ENCODE measurements at places on chromosomes 16 and 17.

DNA sequence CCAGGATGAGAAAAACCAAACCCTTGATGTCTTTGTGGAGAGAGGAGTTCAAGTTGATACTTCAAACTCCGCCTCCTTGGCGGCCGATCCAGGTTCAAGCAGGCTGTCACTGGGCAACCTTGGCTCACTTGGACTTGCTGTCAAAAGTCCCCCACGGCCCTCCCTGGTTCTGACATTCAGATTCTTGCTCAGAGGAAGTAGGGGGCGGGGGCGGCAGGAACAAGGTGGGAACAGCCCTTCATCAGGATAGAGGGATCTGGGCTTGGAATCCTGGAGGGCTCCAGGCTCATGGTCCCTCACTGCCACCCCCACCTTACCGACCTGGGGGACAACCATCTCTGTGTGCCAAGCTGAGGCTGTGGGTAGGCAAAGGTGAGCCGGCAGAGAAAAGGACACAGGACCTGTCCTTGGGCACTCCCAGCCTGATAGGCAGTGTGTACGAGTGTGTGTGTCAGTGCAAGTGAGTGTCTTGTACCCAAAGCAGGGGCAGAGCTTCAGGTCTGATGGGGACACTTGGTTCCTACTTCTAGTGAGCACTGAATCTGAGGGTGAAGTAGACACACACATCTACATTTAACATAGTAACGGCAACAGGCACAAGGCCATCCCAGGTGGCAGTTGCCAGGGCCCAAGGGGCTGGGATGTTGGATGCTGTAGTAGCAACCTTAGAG, 6.6 kb upstream of the TSPOAP1 start:
- DNase-seq: peak; percentile 83

DNA sequence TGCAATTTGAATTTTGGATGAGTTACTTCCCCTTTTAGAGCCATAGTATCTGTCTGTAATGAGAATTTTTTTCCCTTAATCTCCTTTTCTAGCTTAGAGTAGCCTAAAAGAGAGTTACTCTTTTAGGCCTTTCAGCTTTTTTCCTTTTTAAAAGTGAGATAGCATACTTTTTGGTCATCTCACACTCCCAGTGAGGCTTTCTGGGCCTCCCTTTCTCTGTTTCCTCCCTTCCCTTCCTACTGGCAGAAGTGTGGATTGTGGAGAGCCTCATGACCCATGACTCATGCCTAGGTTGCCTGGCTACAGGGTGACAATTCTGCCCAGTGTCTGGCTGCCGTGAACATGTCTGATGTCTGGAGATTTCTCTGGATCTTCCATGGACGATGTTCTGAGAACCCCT, 15.2 kb downstream of the KRT23 start:
- peak; percentile 42 for DNase-seq

- DNase-seq: peak; percentile 20
Measured at GRCh38 chr16:79170555-79171246, 429.8 kb downstream of the MAF start.

DNA sequence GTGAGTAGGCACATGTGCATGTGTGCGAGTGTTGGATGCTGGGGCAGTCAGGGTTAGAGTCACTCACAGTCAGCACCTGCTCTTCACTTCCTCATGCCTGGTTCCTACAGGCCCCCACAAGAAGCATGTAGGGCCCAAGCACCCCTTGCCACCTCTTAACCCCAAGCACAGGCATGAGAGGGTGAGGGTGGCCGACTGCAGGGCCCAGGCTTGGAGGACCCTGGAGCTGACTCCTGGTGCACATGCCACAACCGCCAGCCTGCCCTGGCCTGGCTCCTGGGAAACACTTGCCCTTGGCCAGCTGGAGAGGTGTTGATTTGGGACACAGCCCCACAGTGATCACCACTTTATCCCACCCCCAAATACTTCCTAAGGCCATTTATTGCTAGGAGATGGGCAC, 16.9 kb upstream of the CDRT15L2 start:
- DNase-seq: no peak

DNA sequence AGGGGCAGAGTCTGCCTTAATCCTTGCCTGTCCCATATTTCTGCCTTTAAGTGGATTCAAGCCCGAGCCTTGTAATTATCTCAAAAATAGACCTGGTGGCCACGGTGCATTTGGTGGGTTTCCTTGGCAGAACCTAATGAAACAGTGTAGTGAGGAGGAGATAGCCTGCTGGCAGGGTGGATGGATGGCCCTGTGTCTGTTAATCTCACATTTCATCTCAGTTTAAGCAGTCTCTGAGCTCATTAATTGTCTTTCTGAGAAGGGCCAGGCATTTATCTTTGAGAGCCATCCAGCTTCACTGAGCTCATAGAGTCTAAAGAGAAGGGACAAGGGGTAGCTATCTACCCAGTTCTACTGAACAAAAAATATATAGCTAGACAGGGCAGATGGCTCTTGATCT, 364.0 kb upstream of the EEF2KMT start:
- no peak for DNase-seq

DNA sequence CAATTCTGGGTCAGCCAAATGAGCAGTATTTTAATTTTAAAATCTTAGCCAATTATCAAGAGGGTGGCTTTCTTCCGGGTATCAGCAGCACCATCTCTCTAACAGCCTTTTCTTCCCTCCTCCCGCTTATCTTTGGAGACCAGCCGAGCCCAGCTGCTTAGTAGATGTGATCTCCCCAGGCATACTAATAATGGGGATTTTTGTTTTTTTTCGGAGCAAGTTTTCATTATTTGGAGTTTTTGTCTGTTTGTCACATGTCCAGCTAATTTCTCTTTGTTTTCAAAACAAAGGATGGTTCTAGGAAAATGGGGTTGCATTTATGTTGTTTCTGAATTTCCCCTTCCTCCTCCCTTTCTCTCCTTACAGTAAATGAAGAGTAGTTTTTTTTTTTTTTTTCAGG, 170.5 kb upstream of the MPHOSPH6 start:
- DNase-seq: no peak

DNA sequence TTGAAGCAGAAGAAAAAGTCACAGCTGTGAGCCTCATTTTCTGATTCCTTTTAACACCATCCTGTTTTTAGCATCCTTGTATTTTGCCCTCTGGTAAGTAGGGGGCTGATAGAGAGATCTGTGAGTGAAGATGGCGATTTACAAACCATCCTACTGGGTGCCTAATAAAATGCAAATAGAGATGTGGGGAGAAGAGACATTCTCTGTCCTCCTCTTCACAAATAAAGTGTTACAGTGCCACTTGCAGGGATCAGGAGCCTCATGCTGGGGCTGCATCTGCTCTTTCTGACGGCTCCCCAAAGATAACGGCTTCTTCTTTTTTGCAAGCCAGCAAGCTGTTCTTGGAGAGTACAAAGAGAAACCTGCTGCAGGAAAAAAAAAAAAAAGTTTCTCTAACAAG, 418.6 kb downstream of the TOX3 start:
- DNase-seq: no peak

GRCh38 chr17:82179412-82179811, 33.2 kb downstream of the CCDC57 start:
- no peak for DNase-seq

DNA sequence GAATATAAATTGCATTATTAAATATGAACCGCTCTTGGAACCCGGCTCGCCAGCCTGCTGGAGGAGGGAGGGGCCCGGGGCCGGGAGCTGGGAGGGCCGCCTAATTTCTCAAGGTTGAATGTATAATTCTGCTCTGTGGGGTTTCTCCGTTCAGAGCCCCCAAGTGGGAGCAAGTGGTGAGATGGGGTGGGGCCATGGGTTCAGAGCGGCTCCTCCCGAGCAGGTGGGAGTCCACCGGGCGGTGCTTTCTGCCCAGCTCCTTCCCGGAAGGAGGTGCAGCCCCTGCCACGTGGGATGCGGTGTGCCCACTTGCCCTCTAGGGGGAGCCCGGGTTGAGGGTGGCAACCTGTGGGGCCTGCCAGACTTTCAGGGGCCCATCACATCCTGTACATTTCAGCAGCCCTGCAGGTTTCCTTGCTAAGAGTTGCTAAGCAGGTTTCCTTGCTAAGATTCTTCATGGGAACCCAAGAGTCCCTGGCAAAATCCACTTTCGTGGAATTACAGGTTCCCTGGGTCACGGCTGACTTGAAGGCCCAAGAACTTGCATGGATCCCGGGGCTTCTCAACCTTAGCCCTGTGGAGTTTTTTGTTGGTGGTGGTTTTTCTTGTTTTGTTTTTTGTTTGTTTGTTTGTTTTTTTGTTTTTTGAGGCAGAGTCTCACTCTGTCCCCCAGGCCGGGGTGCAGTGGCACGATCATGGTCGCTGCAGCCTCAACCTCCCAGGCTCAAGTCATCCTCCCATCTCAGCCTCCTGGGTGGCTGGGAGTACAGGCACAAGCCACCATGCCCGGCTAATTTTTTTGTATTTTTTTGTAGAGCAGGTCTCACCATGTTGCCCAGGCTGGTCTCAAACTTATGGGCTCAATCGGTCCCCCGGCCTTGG, 196.7 kb upstream of the GSE1 start:
- DNase-seq: peak; percentile 81

- no peak for DNase-seq
Measured at GRCh38 chr17:63151941-63152523, 186.0 kb downstream of the TANC2 start.

DNA sequence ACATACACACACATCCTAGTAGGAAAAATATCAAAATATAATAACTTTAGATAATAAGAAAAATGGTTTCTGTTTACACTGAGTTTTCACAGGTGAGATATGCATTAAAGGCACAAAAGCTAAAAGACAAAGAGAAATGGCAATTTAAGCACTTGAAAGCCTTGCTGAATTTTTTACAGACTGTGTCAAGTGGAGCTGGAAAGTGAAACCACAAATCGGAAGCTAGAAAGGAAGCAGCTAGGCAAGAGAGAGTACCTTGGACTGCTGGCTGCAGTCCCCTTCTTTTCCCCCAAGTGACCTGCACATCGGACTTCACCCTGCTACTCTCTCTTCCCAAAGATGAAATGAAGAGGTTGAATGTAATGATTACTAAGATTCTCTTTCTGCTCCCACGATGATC, 135.1 kb downstream of the CDH13 start:
- no peak for DNase-seq

GRCh38 chr17:2995886-2996809, 67.3 kb downstream of the OR1D5 start:
- no peak for DNase-seq

DNA sequence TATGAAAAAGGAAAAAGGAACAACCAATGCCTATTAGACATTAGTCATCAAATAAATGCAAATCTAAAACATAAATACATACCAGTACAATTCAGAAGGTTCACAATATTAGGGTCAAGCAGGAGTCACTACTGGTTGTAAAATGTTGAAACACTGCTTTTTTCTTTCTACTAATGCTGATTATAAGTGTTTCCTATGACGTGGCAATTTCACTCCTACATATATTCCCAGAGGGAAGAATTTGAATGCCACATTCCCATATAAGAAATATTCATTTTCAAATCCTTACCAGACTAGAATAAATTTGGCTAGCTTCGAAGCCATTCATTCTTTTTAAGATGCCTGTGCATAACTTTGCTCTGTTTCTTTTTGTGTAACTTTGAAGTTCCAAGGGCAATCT, 2.6 kb upstream of the KRTAP9-2 start:
- no peak for DNase-seq

DNA sequence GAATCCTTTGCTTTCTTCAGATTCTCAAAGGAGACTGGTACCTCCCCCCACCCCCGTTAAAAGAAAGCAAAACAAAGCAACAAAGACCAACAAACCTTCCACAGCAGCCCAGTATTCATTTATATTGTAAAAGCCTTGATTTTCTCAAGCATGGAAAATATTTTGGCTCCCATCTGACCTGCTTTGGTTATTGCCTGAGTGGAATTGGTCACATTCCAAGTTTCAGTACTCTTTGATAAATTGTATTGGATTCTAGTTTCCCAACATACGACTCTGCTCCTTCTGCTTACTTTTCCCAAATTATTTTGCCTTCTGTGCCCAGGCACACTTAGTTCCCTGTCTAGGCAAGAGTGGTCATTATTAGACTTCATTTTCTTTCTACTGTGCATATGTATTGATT, 1.3 kb downstream of the ABCC11 start:
- DNase-seq: no peak

GRCh38 chr16:84007965-84008364, 34.6 kb downstream of the SLC38A8 start:
- no peak for DNase-seq

GRCh38 chr16:50310308-50311133, 44.2 kb downstream of the ADCY7 start:
- DNase-seq: no peak

- DNase-seq: peak; percentile 94
Measured at GRCh38 chr16:68257251-68257905, 6.9 kb upstream of the SLC7A6 start.

GRCh38 chr17:2549392-2550211, 37.9 kb upstream of the METTL16 start:
- DNase-seq: no peak

- peak; percentile 47 for DNase-seq
Measured at GRCh38 chr17:50708050-50709000, 611 bp upstream of the ANKRD40 start.

- no peak for DNase-seq
Measured at GRCh38 chr17:5410594-5411272, 8.7 kb downstream of the NUP88 start.

- peak; percentile 12 for DNase-seq
Measured at GRCh38 chr16:49382916-49383315, 9.3 kb downstream of the C16orf78 start.

GRCh38 chr16:70715860-70716357, 30.1 kb upstream of the MTSS2 start:
- DNase-seq: no peak

DNA sequence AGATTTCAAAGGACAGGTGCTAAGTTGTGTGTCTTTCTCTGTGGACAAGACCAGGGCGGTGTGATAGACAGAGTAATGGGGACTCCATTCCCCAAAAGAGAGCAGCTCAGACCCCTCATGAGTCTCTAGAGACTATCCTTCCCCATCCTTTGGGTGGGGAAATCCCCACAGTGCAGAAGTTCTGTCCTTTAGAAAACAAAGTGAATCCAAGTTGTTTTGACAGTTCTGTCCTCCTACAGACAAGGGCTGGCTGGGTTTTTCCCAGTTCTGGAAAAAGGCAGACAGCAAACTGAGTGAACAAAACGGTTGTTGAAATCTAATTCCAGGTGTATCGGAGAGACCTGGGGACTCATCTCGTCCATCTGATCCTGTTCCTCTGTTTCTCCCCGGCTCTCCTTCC, 11.0 kb upstream of the HAS3 start:
- no peak for DNase-seq

- DNase-seq: peak; percentile 58
Measured at GRCh38 chr17:68572138-68572842, 28.9 kb downstream of the FAM20A start.

- DNase-seq: no peak
Measured at GRCh38 chr17:1509290-1509881, 7.0 kb downstream of the INPP5K start.

DNA sequence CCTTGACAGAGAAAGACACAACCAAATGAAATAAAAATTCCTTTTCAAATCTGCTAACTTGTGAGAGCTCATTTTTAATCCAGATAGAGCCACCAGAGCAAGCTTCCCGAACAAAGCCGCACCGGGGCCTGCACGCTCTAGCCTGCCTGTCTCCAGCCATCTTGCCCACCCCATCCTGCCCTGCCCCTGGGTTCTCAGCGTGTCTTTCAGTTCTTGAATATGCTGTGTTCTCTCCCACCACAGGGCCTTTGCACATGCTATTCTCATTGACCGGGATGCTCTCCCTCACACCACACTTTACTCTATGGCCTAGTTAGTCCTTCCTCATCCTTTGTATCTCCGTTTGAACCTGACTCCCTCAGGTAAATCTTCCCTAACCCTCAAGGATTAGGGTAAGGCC, 14.7 kb downstream of the SMIM5 start:
- DNase-seq: no peak

GRCh38 chr17:1762233-1762900, 507 bp downstream of the SERPINF1 start:
- no peak for DNase-seq

- DNase-seq: no peak
Measured at GRCh38 chr17:79833110-79833450, 6.2 kb downstream of the CBX4 start.

Data from NB4 (cell line).